ENCODE measurements at places on chromosomes 6 and 20.

GRCh38 chr6:11609324-11610071 lies 71.9 kb downstream of the TMEM170B start:
- no peak for DNase-seq

DNA sequence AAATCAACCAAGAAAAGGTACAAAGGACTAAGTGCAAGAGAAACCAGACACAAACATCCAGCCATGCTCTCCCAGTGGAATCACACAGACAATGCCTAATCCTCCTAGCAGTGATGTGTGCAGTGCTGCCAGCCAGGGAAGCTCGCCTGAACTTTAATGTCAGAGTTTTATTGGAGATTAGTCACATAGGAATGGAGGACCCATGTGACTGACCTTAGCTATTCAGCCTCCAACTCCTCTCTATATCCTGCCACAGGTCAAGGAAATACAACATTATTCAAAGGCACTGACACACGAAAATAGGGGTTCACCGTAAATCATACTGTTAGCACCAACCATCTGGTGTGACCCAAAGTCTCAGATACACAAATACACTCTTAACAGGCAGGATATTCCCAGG lies 684.6 kb downstream of the DOK5 start:
- DNase-seq, result no peak

DNA sequence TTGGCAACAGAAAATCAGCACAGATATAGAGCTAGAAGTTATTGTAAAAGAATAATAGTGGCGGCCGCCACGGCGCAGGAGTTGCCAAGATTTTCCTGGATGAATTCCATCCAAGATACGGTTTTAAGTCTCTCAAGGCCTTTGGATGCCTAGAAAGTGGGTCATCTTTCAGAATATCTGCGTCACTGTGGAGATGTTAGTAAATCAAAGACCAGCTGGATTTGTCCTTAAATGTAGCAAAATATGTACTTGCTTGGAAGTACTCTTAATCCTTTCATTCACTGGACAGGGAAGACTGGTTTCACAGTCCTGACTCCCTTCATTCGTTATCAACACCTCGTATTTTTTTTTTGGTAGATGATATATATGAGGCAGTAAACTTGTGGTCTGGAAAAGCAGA lies 83.0 kb downstream of the SLC22A3 start:
- no peak for DNase-seq

DNA sequence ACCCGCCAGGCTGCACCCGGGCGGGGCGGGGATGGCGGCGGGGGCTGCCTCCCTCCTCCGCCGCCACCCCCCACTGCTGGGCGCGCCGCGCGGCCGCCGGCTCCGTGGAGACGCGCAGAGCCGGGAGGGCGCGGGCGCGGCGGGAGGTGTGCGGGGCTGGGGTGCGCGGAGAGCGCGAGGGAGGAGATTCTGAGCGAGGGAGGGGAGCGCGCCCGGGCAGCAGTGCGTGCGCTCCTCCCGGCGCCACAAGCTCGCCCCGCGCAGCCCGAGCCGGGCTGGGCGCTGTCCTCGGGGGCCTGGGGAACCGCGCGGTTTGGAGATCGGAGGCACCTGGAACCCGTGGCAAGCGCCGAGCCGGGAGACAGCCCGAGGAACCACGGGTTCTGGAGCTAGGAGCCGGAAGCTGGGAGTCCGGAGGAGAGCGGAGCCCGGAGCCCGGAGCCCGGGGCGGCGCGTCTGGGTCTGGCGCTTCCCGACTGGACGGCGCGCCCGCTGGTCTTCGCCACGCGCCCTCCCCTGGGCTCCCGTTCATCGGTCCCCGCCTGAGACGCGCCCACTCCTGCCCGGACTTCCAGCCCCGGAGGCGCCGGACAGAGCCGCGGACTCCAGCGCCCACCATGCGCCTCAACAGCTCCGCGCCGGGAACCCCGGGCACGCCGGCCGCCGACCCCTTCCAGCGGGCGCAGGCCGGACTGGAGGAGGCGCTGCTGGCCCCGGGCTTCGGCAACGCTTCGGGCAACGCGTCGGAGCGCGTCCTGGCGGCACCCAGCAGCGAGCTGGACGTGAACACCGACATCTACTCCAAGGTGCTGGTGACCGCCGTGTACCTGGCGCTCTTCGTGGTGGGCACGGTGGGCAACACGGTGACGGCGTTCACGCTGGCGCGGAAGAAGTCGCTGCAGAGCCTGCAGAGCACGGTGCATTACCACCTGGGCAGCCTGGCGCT lies at the start of gene NTSR1:
NTSR1 (plus strand) TSS at position 246 of the 946 bp plus-strand sequence; CDS start at position 618, 372 bp downstream.
- DNase-seq, result no peak

- no peak for DNase-seq
Observed at GRCh38 chr6:35602133-35602946, 86.4 kb downstream of the FKBP5 start.

DNA sequence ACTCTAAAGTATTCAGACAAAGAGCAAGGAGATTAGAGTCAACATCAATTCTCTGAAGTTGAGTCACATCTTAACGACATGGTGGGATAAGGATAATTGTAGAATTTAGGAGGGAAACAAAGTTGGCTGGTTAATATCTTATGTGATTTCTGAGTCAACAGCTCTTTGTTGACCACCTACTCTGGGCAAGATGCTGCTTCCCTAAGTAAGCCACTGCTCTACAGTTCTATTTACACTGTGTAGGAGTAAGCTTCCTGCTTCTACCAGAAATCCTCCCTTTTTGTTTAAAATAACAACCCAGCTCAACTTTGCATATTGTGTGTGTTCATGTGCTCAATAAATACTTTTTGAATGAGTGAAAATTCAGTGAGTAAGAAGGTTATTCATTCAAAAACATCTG lies 3.1 kb downstream of the HS3ST5 start:
- DNase-seq, result no peak

GRCh38 chr6:148878683-148879082 lies 131.9 kb downstream of the UST start:
- no peak for DNase-seq

- DNase-seq, result no peak
Observed at GRCh38 chr6:54892831-54893230, 46.3 kb downstream of the FAM83B start.

DNA sequence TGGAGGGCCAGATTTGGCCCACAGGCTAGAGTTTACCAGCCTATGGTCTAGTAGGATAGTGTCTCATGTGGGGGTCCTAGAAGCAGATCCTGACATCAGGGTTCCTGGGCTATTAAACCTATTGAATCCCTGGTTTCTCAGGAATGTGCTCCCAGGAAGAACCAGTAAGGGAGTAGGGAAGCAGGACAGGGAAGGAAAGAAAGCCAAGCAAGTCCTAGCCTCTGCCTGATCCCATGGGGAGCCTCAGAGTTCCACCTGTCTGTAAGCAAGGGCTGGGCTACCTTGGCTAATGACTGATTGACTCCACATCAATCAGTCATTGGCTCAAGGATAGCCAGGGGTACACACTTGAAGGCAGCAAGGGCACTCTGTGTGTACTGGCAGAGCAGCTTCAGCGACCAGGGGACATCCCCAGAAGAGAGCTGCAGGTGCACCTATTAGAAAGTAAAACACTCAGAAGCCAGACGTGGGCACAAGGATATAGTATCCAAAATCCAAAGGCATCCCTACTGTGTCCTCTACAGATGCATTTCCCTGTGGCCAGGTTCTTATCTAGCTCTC lies 309.5 kb downstream of the TSHZ2 start:
- no peak for DNase-seq

- no peak for DNase-seq
Observed at GRCh38 chr6:129493354-129493902, 216.5 kb downstream of the ARHGAP18 start.

GRCh38 chr6:149209871-149210775 lies 107.4 kb upstream of the TAB2 start:
- DNase-seq, result peak; percentile 5

- no peak for DNase-seq
Observed at GRCh38 chr6:14241255-14242070, 123.9 kb downstream of the CD83 start.

- peak; percentile 40 for DNase-seq
Observed at GRCh38 chr6:131199568-131200272, 64.5 kb downstream of the AKAP7 start.

GRCh38 chr20:37657924-37658804 lies 35.7 kb upstream of the CTNNBL1 start:
- no peak for DNase-seq

DNA sequence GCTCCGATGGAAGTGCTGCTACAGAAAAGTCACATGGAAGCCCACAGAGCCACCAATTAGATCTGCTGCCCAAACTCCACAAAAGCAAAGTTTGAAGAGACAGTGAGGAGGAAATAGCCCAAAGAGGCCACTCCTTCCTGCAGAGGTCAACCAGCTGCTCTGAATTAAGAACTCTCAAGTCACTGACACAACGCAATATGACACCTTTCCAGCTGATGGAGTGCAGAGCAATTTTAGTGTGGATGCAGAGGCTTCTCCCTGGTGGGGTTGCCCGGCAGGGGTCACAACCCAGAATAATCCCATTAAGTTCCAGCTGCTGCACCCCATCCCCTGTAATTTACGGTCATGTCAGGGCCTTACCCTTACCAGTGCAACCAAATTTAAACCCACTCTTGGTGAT lies 361.9 kb upstream of the JARID2 start:
- no peak for DNase-seq

GRCh38 chr6:15194453-15194852 lies 51.4 kb upstream of the JARID2 start:
- no peak for DNase-seq

DNA sequence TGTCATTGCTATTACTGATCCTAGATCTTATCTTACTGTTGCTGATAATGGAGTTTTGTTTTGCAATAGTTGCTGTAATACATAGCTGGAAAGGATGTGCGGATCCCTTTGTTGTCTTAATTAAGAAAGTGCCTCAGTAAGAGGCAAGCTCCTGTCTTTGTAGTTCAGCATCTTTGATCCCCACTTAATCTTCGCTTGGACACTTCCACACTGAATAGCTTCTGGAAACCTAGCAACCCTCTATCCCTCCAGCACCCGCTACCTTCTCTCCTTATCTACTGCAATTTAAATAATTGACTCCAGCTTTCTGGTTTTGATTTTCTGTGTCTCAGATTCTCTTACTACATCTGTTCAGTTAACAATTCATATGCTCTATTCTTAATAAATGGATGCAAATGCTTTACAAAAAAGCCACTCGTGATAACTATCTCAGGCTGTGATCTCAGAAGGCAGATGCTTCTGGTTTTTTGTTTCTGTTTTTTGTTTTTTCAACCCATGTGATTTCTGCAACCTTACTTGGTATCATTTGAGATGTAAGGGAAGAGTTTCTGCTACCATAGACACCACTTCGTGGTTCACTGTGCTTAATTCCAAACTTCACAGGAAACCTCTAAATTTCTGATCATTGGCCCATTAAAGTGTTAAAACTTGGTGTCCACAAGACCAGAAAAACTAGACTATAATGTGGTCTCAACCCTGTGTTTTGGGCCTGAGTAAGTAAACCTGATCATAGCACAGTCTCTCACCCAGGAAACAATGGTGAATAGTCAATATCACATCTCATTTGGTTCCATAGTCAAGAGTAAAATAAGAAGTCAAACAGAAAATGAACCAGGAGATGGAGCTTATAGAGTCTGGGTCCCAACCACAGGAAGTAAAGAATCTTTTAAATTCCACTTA lies 352.1 kb upstream of the SOX4 start:
- no peak for DNase-seq

DNA sequence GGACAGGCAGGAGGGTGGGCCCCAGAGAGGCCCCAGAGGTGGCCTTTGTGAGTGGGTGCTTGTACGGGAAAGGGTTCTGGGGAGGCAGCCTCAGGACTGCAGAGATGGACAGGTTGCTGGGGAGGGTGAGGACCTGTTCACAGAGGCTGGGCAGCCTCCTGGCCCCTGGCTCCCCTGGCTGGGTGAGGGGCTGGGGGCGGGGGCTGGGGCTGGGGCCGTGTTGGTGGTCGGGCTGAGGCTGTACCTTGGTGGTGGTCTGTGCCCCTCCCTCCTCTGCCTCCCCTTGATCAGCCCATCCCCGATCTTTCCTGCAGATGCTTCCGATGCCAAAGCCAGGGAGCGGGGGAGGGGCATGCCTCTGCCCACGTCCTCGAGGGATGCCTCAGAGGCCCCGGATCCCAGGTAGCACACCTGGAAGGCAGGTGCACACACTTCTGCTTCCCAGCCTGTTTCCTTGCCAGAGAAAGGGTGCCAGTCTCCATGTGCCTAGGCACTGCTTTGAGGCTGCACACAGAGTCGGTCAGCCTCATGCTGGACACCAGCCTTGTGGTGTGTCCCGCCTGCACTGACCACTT lies 4.8 kb downstream of the TCEA2 start:
- no peak for DNase-seq

- no peak for DNase-seq
Observed at GRCh38 chr6:106300944-106301343, 24.6 kb downstream of the ATG5 start.

DNA sequence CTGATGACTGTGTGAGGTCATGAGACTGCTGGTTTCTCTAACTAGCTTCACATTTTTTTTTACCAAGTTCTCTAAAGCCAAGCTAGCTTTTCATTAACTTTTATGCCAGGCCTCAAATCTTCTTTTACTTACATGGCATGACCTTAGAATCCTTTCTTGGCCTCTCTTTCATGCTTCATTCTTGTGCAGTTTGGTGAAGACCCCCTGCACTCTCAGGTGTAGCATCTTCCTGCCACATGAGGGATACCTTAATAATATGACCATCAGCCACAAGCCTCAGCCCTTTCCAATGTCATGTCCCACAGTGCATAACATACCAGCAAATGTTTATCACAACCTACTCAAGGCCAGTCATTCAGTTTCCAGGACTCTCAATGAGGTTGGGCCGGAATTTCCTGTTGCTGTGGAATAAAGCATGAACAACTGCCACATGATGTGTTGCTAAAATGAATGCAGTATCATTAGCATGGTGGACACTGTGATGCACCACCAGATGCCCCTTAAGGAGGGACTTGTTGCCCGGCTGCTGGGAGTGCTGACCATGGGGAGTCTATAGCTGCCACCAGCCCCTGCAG lies 72.2 kb downstream of the RIN2 start:
- no peak for DNase-seq

DNA sequence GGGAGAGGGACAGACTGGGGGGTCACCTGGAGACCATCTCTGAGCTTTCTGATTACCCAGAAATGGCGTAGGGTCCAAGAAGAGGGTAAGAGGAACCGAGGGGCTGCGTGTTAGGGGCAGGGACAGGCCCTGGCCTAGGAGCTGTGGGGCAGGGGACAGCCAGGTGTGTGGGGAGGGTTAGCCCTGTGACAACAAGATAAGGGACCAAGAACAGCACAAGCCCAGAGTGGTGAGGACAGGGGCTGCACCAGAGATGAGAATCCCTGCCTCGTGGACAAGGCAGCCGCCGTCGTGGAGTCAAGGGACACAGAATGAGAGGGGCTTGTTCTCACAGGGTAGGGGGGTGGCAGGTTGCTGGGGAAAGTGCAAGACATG lies 449 bp upstream of the AVP start:
- DNase-seq, result no peak

- DNase-seq, result no peak
Observed at GRCh38 chr20:64086801-64087200, 2.6 kb upstream of the LKAAEAR1 start.

DNA sequence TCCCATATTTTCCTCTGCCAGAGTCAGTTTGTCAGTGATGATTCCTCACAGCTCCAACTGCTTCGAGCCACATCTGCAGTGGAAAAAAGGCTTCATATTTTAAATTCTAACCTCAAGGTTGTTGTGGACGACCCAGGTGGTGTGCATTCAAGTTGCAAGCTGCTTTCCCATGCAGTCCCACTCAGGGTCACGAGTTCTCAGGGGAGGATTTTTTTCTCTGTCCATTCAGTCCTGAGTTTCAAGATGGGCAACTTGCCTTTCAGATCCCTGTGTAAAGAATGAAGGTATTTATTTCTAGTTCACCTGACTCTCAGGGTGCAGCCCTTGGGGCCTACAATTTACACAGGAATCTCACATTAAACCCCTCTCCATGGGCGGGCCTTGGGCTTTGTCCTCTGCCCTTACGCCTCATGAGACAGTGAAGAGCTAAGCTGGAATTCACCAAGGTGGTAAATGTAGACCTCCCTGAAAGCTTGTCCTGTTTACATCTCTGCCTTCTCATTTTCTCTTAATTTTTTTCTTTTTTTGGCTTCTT lies 65.9 kb downstream of the TPD52L1 start:
- no peak for DNase-seq

Data from stimulated activated CD4-positive, alpha-beta T cell treated with anti-CD3 and anti-CD28 coated beads, Interleukin-1b, Interleukin-23, amount 100 ng/mL, for 1 hour (primary cell).